Osteoblast (primary cell): ENCODE measurements at places on chromosomes 12 and 14. TPM values are rescaled to one million over a fixed set of nuclear protein-coding genes. Genes with fewer than 3 reads are reported as not detected.

Gene PLEK2
- 1.2 and 2.5 TPM in 2 replicates for total RNA-seq

Gene TBX3
- total RNA-seq, result 11.9 and 14.1 TPM in 2 replicates

DNA sequence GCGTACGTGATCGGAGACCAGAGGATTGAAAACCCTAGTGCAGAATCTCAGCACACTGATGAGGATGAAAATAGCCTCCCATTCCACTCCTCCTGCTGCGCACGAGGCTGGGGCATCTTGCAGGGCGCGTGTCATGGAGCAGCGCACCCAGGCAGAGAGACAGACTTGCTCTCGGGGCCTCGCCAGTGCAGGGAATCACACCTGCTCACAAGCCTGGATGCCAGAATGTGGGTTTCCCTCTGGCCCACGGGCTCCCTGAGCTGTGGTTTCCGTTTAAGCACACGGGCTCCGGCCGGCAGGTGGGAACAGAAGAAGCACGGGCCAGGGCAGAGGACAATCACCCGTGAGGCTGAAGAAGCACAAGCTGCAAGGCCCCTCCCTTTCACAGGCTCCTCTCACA, 2.0 kb downstream of the FGF6 start:
- no peak for DNase-seq

- no peak for DNase-seq
These were observed 480.8 kb downstream of the RMST start for GRCh38 chr12:97943359-97943758.
